ENCODE measurements at places on chromosomes 5 and 9.

- DNase-seq, result no peak
Observed at GRCh38 chr9:137804908-137805630, 72.5 kb upstream of the CACNA1B start.

DNA sequence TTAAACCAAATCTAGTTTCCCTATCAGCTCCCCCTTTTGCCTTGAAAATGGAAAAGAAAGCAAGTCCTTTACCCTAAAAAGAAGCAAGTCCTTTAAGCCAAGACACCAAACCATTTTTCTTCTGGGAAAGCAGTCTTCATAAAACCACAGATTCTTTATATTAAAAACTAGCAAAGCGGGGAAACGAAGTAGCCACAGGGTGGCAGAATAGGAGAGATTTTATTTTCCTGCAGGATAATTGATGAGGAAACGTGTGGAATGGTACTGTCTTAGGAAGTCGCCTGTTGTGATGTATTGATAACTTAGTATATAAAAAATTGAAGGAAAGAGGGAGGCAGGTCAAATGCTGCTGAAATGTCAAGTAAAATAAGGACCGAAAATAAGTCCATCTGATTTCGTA, 41.1 kb downstream of the ZNF883 start:
- DNase-seq, result no peak

DNA sequence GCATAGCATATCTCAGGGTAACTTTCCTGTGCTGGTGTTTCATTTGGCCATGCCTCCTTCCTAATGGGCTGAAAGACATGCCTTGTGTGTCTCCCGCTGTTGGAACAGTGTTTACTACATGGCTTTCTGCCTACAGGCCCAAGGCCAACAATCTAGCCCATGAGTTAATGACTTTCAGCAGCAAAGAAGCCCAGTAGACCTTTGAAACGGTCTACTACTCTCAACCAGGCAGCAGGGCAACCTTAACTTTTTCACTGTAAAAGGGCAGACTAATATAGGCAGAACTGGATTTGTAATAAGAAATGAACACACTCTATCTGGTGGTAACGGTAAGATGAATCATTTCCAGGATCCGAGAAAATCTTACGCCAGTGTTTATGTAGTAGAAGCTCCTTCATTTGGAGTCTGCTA, 21.0 kb downstream of the C5orf15 start:
- DNase-seq, result no peak

DNA sequence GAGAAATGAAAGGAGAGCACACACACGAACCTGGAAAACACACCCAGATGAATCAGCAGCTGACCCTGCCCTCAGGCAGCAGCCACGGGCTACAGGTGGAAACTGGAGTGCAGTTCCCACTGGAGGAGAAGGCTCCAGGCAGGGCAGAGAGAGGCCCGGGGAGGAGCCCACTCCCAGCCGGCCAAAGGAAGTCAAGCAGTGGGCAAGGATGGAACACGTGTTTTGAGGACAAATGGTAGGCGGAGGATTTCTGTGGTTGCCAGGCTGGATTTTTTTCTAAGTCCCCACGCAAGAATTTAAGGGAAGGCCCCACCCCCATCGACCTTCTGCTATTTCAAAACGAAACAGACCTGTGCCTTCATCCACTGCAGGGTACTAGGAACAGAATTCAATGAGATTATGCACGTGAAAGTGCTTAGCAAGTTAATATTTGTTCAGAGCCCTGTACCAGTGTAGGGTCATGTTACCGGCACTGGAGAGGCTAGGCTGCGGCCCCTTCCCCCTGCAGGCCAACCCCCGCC, 6.8 kb downstream of the EPB41L4B start:
- no peak for DNase-seq

- DNase-seq, result no peak
Observed at GRCh38 chr9:137041124-137041523, 4.9 kb downstream of the NPDC1 start.

DNA sequence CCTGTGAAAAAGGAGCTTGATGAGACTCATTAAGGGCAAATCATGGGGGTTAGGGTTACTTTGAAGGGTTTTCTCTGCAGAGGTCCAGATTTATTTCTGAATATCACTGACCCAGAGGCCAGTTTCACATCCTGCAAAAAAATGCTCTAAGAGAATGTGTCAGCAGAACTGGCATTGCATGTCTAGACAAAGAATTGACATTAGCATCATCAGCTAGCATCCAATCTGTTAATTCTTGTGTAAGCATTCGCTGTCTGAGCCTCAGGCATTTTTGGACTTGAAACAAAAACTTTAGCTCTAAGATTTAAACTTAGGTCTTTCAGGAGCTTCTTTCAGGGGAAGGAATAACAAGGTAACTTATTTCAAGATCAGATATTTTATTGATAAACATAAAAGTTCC, 187.9 kb upstream of the ELL2 start:
- no peak for DNase-seq

Data from GM04503 (cell line).